Lung (tissue), 17 donors: ENCODE measurements at places on chromosomes 1 and 21.

DNA sequence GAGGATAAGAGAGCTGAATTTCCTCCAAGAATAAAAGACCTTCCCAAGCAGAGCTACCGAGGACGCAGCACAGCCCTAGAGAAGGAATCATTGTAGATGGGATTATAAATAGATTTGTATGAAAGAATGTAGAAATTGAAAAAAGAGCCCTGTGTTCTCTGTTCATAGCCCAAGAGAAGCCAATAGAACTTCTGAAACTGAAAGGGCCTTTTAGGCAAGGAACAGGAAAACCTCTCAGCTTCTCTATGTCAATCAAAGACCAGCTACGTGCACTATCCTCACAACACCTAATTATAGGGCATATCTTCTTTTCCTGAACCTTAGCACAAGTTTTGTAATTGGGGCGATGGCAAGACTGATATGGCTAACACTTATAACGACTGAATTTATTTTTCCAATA lies 192.4 kb upstream of the RNPC3 start:
- DNase-seq, result no peak

DNA sequence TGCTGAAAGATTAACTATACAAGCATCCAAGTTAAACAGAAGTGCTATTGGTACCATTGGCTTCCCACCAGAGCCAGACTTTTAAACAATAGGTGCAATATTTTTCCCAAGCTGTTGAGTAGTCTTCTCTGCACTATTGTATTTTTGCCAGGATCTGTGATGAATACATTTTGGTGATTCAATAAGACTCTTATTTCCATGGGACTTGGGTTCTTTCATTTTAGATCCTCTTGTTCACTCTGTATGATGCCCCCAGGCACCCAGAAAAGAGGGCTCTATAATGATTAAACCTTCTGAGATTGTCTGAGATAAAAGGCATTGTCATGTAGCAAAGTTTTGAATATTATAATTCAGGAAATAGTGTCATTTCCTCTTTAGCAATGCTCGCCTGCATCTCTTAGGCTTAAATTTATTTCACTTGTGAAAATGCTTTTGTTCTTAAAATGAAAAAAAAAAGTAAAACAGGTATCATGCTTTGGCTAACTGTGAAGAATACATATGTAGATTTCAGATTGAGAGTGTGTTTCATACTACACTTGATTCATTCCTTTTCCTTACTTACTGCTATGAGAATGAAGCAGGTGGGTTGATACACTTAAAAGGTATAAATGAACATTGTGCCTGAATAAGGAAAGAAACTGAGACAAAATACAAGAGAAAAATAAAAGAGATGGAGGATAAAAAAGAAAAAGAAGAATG lies 275.0 kb downstream of the HMCN1 start:
- DNase-seq, result no peak

DNA sequence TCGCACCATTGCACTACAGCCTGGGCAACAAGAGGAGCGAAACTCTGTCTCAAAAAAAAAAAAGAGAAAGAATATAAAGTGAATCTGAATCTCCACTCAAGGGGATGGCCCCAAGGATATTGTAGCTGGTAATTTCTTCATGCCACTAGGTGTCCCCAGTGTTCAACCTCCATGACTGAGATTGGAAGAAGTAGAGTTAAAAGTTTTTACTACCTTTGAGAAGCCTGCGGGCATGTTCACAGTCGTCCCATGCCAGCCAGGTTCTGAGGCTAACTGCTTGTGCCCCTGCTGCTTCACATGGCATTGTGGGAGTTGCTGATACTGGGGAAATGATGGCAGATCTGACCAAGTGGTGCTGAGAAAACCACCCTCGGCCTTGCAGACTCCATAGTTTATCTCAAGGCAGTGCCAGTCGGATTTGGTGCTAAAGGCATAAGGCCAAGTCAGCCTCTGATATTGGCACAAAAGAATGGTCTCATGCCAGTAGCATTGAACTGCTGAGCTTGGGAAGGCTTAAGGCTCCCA lies 10.8 kb upstream of the SHISA4 start:
- peak; percentile 58 for DNase-seq

- DNase-seq, result no peak
Observed at GRCh38 chr1:4622821-4623220, 31.6 kb upstream of the AJAP1 start.

DNA sequence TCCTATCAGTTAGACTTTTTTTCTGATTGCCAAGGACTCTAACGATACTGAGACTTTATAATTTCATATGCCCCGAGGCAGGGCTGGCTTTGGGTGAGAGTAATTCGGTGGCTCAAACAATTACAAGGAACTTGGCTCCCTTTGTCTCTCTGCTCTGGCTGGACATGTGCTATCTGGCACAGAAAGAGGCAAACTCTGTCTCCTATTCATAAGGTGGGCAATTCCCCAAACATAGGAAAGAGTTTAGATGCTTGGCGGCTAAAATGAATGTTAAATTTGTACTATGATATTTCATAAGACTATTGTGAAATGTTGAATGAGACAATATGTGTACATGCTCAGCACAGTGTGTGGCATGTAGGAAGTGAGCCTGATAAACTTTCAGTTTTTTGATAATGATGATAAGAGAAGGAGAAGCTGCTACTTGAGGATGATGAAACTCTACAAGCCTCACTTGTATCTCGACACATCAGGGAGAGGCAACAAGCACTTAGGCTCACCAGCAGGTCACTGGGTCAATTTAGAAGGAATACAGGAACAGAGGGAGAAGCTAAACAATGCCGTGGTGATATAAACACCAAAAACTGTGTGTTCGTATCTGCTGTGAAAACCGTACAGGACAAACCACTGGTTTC lies 12.6 kb upstream of the NTPCR start:
- peak; percentile 57 for DNase-seq

- no peak for DNase-seq
Observed at GRCh38 chr1:225928186-225929175, 4.4 kb upstream of the PYCR2 start.

GRCh38 chr1:229781453-229781852 lies 155.4 kb downstream of the URB2 start:
- DNase-seq, result no peak

DNA sequence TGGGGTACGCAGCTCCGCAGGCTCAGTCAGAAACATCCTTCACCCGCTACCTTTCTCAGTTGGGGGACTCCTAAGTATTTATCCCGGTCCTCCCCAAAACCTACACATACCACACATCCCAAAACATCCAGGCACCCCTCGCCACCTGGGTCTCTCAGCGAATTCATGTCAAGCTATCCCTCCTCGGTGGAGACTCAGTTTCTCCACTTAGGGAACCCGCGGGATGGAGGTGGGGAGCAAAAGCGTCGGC lies 1.3 kb upstream of the ZBTB7B start:
- no peak for DNase-seq

GRCh38 chr1:230771773-230772354 lies 24.7 kb downstream of the CAPN9 start:
- no peak for DNase-seq

GRCh38 chr21:25149022-25149421 lies 458.3 kb downstream of the MRPL39 start:
- DNase-seq, result no peak

DNA sequence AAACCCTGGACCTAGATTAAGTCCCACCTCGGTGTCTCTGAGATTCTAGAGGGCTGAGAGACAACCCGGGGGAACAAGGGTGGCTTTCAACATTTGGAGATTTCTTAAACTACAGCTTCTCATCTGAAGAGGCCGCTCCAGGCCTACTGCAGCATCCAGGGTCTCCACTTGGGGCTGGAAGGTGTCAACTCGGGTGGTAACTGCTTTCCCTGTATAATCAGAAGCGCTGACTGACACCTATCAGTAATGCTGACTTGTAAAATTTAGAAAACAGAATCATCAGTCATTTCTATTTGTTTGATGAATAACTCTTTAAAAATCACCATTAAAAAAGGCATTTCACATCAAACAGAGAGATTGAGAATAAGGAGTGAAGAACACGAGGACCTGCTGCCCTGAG lies 226.0 kb downstream of the PBX1 start:
- DNase-seq, result no peak

DNA sequence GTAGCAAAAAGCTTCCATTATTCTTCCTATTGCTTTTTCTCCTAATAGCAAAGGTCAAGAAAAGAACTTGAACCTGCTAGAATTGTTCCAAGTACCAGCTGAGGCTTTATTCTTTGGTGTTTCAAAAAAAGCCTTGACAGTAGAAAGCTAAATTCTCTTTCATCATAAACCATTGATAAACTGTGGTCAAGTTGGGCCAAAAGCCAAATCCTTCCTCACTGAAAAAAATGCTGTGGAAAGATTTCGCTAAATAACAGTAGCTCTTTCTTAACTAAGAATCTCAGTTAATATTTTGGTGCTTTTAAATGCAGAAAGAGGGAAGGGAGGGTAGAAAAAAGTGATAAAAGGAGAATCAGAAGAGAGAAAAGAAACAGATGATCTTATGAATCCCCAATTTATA lies 14.0 kb upstream of the JAM2 start:
- peak; percentile 45 for DNase-seq

DNA sequence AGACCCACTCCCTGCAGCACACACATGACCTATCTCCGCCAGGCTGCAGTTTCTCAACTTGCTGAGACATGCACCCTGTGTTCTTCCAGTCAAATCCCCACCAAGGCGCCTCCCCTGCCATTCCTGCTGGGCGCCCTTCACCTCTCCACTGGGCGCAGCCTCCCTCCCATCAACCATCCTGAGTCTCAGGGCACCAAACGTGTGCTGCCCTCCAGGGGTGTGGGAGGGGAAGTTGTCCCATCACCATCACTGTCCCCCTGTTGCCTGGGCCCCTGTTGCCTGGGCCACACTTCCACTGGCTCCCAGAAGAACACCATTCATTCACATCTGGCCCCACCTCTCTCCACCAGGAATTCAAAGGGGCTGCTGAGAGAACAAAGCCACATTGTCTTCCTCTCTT lies 44.9 kb upstream of the EFHD2 start:
- no peak for DNase-seq
